Glutamatergic neuron (in vitro differentiated cells): ENCODE measurements at places on chromosomes 2 and 18. TPM values are rescaled to one million over a fixed set of nuclear protein-coding genes. Genes with fewer than 3 reads are reported as not detected.
A peak's percentile ranks its signal among the peaks of the same experiment; 100 is the strongest.

EGR4 gene
- not detected for total RNA-seq

ANO7 gene
- total RNA-seq = 2.6 TPM

HOXD12 gene
- not detected for total RNA-seq

GRCh38 chr2:206657087-206657486 is 14.8 kb downstream of the FAM237A start:
- no peak for DNase-seq
- no peaks in the 10 kb centered on the region for H3K27me3 ChIP-seq
- H3K36me3 ChIP-seq = peaks cover 5% of the 10 kb centered on the region
- no peaks in the 10 kb centered on the region for H3K4me1 ChIP-seq
- no peak overlapping the region for H3K27ac ChIP-seq

DNA sequence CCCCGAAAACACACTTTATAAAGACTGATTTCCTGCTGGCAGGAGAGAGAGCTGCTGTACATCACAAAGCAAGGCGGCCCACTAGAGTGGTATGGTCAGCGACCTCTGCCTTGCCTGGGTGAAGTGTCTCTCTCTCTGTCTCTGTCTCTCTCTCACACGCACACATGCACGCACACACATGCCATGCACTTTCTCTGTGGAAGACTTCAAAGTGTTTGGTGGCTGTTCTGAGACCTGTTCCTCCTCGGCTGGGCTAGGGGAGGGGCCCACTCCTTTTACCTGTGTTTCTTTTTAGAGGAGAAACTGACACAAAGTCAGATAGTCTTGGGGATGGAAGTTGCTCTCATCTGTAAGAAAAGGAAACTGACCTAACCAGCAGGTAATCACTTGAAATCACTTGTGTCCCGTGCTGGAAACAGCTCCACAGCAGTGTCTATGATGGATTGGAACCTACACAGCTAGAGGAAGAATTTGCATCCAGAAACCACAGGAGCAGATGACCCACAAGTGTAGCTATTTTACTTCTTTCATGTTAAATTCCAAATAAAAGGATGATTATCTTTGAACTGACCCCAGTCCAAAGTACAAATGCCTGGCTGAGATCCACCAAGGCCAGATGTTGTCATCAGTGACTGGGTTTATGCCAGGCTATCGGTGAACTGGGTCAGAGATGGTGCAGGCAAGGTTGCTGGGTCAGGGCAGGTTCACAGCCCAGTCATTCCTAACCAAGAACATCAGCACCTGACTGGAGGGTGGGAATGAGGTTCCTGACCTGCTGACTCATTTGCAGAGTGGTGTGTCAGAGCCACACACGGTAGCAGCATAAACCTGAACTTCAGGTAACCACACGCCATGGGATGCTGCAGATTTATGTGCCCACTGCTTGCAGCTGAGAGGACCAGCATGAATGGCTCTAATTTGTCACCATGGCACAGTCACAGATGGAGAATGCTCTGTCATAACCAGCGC is 63.0 kb downstream of the NPAS2 start:
- H3K27me3 ChIP-seq = peaks cover 5% of the 10 kb centered on the region
- no peak for DNase-seq
- H3K4me3 ChIP-seq = no peak overlapping the region
- no peaks in the 10 kb centered on the region for H3K36me3 ChIP-seq
- H3K4me1 ChIP-seq = peaks cover 5% of the 10 kb centered on the region

GRCh38 chr2:69298261-69298660 is 88.8 kb downstream of the GFPT1 start:
- H3K27ac ChIP-seq = no peak overlapping the region
- peaks cover 3% of the 10 kb centered on the region for H3K27me3 ChIP-seq

DNA sequence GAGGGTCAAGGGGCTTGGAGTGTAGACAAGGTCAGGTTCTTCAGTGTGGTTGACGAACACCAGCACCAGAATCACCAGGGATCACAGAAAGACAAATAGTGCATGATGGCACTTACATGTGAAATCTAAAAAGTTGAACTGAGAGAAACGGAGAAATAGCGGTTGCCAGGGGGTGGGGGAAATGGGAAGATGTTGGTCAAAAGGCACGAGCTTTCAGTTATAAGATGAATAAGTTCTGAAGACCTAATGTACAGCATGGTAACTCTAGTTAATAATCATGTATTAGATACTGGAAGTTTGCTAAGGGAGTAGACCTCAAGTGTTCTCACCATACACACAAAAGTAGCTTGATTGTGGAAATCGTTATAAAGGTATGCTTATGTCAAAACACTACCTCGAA is 43.7 kb upstream of the DARS1 start:
- H3K4me1 ChIP-seq = peaks cover 13% of the 10 kb centered on the region
- no peak overlapping the region for H3K27ac ChIP-seq
- DNase-seq = no peak
- H3K27me3 ChIP-seq = peaks cover 3% of the 10 kb centered on the region

DNA sequence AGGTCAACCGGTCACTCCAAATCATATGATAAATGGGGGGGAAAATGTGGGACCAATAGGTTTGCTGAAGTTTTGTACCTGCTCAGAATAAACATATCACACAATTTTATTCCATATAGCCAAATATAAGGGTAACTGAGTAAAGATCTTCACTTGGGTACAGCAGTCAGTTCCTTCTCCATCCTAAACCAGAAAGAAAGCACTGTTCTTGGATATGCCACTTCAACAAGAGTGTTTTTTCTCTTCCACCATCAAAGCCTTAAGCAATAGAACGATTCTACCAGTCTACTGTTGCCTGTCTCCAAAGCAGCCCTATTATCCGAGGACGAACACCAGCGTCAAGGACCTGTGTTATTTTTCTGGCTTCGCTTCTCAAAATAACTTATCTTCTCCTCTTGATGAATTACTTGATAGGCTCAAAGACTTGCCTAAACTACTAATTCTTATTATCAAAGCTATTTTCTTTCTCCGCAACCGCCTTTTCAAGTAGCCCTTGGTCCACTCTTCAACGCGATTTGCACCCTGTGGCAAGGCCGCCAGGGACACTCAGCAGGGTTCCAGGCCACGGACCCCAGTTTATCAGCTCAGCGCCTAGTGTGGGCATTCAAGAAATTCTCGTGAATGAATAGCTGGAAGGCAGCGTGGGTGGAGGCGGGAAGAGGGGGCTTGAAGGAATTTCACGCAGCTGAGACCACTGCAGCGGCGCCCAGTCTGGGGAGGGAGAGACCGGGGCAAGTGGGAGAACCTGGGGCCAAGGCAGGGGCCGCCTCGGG is 646 bp downstream of the ALS2 start:
- H3K27me3 ChIP-seq = peaks cover 7% of the 10 kb centered on the region
- peak overlapping the region; percentile 96 for H3K4me3 ChIP-seq
- peak overlapping the region; percentile 75 for H3K27ac ChIP-seq

- no peak overlapping the region for H3K4me3 ChIP-seq
- DNase-seq = no peak
- H3K36me3 ChIP-seq = no peaks in the 10 kb centered on the region
- H3K27ac ChIP-seq = no peak overlapping the region
- H3K27me3 ChIP-seq = peaks cover 2% of the 10 kb centered on the region
Observed at GRCh38 chr2:4256351-4256750, 553.0 kb downstream of the DCDC2C start.

DNA sequence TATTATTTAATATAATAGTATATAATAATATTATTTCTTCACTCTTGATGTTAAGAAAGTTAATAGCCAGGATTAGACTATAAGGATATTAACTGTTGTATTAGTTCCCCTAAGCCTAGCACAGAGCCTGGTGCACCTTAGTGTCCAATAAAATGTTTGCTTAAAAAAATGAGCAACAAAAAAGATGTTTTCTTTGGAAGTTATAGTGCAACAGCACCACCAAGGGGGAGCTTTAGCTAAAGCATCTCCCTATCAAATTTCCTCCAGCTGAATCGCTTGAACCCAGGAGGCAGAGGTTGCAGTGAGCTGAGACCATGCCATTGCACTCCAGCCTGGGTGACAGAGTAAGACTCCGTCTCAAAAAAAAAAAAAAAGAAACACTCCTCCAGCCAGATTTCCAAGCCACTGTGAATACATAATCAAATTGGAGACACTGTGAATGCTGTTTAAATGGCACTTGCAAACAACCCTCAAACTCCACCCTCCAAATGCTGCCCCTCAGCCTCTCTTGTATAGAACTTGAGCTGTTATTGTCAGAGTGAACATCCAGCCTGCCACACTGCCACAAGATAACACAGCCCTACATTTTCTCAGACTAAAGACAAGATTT is 221.9 kb downstream of the DYM start:
- no peak overlapping the region for H3K27ac ChIP-seq
- peak; percentile 27 for DNase-seq
- no peak overlapping the region for H3K4me3 ChIP-seq
- no peaks in the 10 kb centered on the region for H3K4me1 ChIP-seq
- H3K36me3 ChIP-seq = no peaks in the 10 kb centered on the region

DNA sequence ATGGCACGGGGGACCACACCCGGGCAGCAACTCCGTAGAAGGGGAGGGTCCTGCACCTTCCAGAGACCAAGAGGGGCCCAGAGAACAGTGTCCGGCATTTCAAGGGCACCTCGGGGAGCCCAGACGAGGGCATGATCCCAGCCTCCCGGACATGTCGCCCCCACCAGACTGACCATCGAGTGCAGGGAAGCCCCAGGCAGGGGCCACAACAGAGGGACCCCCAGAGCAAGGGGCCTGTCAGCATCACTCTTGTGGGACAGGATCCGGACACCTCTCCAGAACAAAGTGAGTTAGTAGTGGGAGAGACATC is 50.4 kb upstream of the CTDP1 start:
- H3K4me3 ChIP-seq = no peak overlapping the region
- peaks cover 15% of the 10 kb centered on the region for H3K36me3 ChIP-seq
- DNase-seq = no peak
- H3K27ac ChIP-seq = no peak overlapping the region
- peaks cover 10% of the 10 kb centered on the region for H3K27me3 ChIP-seq
